Calu3 (cell line): ENCODE measurements at places on chromosomes 13 and 19. TPM values are rescaled to one million over a fixed set of nuclear protein-coding genes. Genes with fewer than 3 reads are reported as not detected.

GRCh38 chr13:21701460-21701859, 30.6 kb downstream of the FGF9 start:
- H3K27ac ChIP-seq: no peak overlapping the region
- H3K4me3 ChIP-seq: no peak overlapping the region
- H3K27me3 ChIP-seq: no peaks in the 10 kb centered on the region

MISP3 gene
- total RNA-seq: 4.2 and 5.2 TPM in 2 replicates

IL17D gene
- 0.39 and 1.3 TPM in 2 replicates for total RNA-seq

DNA sequence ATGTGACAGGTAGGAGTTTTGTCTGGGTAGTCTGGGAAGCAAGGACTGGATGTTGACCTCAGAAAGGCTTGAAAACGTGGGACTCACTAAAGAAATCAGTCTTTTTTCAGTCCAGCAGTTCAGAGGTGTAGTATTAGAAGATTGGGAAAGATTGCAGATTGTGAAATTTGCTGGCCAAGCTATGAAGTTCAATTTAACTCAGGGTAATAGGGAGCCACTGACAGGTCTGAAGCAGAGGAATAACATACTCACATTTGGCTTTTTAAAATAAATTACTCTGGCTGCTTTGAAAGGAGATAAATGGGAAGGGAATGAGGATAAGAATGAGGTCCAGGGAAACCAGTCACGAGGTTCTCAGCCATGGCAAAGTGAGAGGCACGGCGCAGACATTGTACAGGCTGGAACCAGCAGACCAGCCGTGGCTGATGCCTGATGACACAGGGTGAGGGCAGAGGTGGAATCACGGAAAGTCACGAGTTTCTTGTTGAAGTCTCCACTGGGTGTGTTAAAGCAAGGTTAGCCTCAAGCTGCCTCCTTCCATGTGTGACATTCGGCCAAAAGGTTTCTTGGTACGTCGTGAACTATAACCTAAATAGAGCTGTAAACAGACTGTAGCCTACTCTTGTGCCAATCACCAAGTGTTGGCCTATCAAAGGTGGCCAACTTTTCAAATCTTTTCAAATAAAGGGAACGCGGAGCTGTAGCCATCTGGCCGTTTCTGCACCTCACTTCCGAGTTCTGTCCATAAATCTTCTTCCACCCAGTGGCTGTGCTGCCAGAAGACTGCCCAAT, 377.6 kb downstream of the IRS2 start:
- DNase-seq: no peak
- no peak overlapping the region for H3K4me3 ChIP-seq
- peaks cover 7% of the 10 kb centered on the region for H3K4me1 ChIP-seq
- H3K27ac ChIP-seq: no peak overlapping the region

- H3K27me3 ChIP-seq: no peaks in the 10 kb centered on the region
- no peaks in the 10 kb centered on the region for H3K4me1 ChIP-seq
- no peaks in the 10 kb centered on the region for H3K36me3 ChIP-seq
- no peak overlapping the region for H3K27ac ChIP-seq
- DNase-seq: no peak
- H3K4me3 ChIP-seq: no peak overlapping the region
These were observed 2172.2 kb downstream of the PCDH9 start for GRCh38 chr13:65057986-65058385.

NCAN gene
- total RNA-seq: not detected in 2 replicates

ZIK1 gene
- not detected in 2 replicates for total RNA-seq

DNA sequence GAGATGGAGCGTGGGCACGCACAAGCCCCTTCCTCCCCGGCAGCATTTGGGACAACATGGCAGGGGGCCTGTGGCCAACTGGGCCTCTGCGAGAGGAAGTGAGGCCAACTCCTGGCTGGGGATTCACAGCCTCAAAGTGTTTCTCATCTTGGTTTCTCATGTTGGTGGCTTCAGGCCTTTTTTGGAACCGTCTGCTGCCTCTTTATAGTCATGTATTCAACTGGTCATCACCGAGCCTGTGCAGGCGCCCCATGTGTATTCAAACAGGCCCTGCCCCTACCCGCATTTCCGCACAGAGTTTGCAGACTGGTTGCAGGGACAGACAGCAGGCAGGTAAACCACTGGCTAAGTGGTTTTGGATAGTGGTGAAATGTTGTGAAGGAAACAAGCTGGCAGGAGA, 17.3 kb upstream of the RELB start:
- DNase-seq: no peak
- H3K4me3 ChIP-seq: no peak overlapping the region
- no peak overlapping the region for H3K27ac ChIP-seq
- H3K36me3 ChIP-seq: peaks cover 51% of the 10 kb centered on the region
- H3K4me1 ChIP-seq: peaks cover 7% of the 10 kb centered on the region

GIPC3 gene
- total RNA-seq: not detected in 2 replicates

RNF113B gene
- not detected in 2 replicates for total RNA-seq

SLITRK1 gene
- not detected in 2 replicates for total RNA-seq

CYP2F1 gene
- total RNA-seq: not detected in 2 replicates

DNA sequence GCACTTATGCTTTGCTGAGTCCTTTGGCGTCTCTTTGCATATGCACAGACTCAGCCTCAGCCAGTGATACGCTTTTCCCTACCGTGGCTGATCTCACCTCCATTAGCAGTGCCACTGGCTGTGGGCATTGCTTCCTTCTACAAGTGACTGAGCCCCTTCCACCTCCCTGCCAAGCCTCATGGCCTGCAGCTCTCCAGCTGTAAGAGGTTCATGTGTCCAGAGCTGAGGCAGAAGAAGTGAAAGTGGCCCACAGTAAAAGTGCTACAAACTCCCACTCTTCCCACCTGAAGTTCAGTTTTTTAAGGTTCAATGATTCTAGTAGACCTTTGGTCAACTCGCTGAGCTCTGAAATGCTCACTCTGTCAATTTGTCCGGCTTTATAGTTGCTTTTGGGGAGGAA, 44.7 kb downstream of the SMARCA4 start:
- H3K4me3 ChIP-seq: no peak overlapping the region
- H3K36me3 ChIP-seq: peaks cover 30% of the 10 kb centered on the region
- H3K4me1 ChIP-seq: no peaks in the 10 kb centered on the region

DNAJC15 gene
- 13.1 and 16.4 TPM in 2 replicates for total RNA-seq

- peak; percentile 45 for DNase-seq
- H3K4me3 ChIP-seq: peak overlapping the region; percentile 2
- peaks cover 22% of the 10 kb centered on the region for H3K36me3 ChIP-seq
- H3K27me3 ChIP-seq: no peaks in the 10 kb centered on the region
- H3K27ac ChIP-seq: peak overlapping the region; percentile 21
These were observed 42.8 kb upstream of the NPAS1 start for GRCh38 chr19:46976845-46977320.

DNA sequence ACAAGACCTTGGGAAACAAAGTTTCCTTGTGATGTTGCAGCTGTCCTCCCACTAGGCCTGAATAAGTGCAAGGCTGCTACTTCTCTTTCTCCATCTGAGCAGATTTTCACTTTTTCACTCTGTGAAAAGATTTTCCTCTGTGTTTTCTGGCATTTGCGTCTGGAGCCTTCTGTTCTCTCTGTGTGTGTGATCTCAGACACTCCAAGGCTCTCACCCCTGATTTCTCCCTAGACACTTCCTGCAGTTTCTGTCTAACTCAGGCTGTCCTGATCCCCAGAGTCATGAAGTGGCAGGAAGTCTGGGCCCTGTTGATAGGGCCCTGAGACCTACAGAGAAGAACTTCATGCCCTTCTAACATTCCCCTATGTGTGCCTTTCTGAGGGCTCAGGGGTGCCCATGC, 37.2 kb downstream of the SIGLEC7 start:
- no peaks in the 10 kb centered on the region for H3K36me3 ChIP-seq
- H3K4me3 ChIP-seq: no peak overlapping the region
- H3K27me3 ChIP-seq: peaks cover 13% of the 10 kb centered on the region
- H3K27ac ChIP-seq: no peak overlapping the region

- H3K4me1 ChIP-seq: peaks cover 22% of the 10 kb centered on the region
- no peak for DNase-seq
- H3K4me3 ChIP-seq: no peak within 1 kb of the TSS
These were observed at the start of gene OVOL3 for GRCh38 chr19:36110487-36111199. Gene OVOL3, plus strand, starts transcription at chr19:36111143. Its CDS starts 60 bp downstream, at chr19:36111203.

ZNF30 gene
- 2.9 and 4.2 TPM in 2 replicates for total RNA-seq

DNA sequence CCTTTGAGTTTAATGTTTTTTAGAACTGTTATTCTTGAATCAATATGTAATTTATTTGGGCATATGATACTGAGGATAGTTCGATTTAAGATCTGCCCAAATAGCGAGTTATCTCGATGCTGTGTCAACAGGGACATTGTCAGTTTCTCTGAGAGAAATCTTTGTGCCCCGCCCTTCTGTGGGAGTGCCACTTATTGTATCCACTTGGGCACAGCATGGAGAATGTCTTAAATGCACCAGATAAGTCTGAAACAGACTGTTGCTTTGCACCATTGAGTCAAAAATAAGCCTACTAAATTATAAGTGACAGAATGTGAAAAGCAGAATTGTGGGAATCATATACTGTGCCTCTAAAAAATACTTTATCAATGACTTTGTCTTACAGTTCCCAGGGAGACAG, 45.6 kb downstream of the RNASEH2B start:
- H3K4me1 ChIP-seq: no peaks in the 10 kb centered on the region
- no peak for DNase-seq
- no peak overlapping the region for H3K4me3 ChIP-seq
- H3K27me3 ChIP-seq: no peaks in the 10 kb centered on the region
- no peaks in the 10 kb centered on the region for H3K36me3 ChIP-seq
